ENCODE measurements at places on chromosomes 6 and 20.

GRCh38 chr20:46743088-46743487 lies 33.6 kb downstream of the SLC2A10 start:
- no peak for DNase-seq

- DNase-seq: no peak
Measured at GRCh38 chr20:46708172-46708860, 1.1 kb upstream of the SLC2A10 start.

- DNase-seq: no peak
Measured at GRCh38 chr6:136600818-136601217, 50.6 kb upstream of the MAP7 start.

DNA sequence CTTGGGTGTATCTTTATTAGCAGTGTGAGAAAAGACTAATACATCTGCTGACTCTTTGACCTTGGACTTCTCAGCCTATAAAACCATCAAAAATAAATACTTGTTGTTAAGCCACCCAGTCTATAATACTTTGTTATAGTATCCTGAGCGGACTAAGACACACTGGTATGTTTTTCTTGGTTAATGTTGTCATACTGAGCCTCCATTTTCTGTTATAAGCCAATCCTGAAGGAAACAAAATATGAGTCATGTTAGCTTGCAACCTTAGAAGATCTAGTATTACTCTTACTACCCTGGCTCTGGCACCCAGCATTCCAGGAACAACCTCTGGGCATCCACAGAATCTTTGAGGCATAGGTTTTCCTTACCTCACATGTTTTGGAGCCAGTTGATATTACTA lies 307.2 kb downstream of the FRK start:
- no peak for DNase-seq

GRCh38 chr6:133637436-133637835 lies 251.5 kb upstream of the TCF21 start:
- DNase-seq: no peak

DNA sequence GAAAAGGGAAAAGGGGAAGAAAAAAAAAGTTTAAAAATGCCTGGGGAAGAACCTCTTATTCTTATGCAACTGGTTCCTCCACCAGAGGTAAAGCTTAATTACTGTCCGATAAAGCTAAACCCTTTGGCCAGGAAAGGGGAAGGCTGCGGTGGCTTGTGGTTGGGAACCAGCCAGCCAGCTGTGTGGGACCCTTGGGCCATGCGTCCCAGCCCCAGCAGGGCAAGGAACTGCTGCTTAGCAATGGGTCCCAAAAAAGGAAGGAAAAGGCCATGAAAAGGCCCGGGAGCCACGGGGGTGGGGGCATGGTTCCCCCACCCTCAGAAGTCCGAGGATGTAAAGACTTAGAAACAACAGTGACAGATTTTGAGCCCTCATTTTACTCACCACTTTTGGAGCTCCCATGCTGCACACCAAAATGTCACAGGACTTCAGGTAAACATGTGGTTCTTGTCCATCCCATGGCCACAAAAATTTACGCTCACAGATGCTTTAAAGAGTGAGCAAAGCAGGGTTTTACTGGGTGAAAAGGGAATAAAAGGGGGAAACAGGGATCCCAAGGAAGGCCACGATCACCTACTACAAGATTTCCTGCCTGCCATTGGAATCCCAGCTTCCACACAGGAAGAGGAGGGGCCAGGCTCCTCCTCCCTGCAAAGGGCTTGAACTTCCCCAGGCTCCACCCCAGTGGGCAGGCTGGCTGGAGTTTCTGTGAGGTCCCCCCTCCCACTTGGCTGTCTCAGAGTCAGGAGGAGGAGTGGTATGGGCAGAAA lies 1234.7 kb upstream of the GJE1 start:
- DNase-seq: no peak

DNA sequence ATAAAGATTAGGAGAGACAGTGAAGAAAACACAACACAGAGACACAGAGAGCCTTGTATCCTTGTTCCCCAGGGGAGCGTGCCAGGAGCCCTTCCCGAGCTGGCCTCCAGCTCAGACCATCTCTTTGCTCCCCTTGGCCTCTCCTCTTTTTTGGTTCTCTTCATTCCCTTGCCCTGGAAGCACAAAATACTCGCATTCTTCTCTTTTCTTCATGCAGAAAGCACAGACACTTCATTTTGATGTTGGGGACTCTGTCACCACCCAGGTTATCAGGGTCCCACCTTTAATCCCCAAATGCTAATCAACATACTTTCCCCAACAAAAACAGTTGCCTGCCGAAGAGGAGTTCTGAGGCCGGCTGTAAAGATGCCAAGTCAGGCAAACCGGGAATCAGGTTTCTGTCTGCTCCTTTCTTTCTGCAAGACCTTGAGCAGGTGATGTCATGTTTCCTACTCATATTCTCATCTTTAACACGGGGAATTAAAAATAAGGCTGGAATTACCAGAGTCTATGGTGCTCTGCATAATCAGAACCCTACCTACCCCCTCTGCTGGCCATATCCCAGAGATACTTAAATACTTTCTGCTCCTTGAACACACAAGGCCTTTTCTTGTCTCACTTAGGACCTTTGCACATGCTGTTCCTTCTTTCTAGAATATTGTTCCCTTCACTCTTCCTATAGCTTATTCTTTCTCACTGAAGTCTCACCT lies 21.7 kb downstream of the TGM6 start:
- DNase-seq: no peak

GRCh38 chr20:33667245-33667675 lies 517 bp downstream of the ACTL10 start:
- DNase-seq: no peak

- DNase-seq: no peak
Measured at GRCh38 chr6:48016020-48016755, 94.8 kb downstream of the PTCHD4 start.

DNA sequence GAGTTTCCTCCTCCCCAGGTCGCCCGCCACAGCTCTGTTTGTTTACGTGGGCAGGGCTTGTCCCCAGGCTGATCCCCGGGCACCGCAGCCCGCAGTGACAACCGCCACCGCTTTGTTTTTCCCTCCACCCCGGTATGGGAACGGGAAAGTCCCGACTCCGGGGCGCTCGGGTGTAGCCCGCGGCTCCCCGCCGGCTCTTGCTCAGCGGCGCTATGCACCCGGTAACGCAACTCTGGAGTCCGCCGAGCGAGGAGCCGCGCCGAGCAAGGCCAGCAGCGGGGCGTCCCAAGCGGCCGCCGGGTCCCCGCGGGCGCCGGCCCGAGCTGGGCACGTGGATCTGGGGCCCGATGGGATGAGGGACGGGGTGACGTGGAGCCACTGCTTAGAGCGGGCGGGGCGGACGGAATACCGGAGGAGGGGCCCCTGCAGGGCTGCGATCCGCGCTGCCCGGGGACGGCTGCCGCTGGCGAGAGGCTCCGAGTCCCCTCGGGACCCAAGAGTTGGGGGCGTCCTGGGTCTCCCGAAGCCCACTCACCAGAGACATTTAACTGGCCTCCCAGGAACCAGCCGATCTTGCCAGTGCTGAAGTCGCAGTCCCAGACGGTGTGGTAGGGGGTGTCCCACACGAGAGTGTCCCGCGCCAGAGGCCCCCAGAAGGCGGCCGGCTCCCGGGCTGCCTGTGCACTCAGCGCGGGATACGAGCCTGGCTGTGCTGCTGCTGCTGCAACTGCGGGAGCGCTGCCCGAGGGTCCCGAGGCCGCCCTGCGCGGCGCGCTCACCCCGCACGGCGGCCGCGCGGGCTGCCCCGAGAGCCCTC lies 497 bp downstream of the ACSS1 start:
- DNase-seq: peak; percentile 72

GRCh38 chr6:44234101-44235025 lies 11.0 kb downstream of the SLC29A1 start:
- peak; percentile 93 for DNase-seq

Data from pons (tissue), 1 donor.